ENCODE measurements at places on chromosomes 12 and 14.

- no peak for DNase-seq
Observed at GRCh38 chr14:68195126-68195525, 375.5 kb downstream of the RAD51B start.

DNA sequence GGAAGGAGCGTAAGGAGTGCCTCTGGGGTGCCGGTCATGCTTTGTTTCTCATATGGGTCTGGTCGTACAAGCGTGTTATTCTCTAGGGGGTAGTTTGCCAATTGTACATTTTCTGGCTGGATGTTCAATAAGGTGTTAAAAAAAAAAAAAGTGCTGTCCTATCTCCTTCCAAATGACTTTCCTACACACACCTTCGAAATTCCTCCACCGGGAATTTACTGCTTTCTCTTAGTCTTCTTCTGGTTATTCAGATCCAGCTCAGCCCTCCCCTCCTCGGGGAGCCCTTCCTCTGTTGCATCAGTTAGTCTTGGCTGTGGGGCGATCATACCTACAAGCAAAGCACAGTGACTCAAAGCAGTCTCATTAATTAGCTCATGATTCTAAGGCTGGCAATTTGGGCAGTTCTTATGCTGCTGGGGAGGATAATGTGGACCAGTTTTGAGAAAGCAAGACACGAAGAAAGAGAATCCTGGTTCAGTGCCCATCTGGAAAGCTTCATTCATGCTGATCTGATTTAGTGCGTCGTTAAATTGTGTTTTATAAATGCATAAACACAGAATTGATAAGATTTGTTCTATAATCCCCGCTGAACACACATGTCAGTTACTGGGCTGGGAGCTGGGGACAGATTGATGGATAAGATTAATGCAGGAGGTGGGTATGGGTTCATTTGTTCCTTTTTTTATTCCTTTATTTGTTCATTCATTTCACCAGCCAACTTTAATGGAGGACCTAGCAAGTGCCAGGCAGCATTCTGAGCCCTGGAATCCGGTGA is 9.2 kb upstream of the CLMN start:
- no peak for DNase-seq

DNA sequence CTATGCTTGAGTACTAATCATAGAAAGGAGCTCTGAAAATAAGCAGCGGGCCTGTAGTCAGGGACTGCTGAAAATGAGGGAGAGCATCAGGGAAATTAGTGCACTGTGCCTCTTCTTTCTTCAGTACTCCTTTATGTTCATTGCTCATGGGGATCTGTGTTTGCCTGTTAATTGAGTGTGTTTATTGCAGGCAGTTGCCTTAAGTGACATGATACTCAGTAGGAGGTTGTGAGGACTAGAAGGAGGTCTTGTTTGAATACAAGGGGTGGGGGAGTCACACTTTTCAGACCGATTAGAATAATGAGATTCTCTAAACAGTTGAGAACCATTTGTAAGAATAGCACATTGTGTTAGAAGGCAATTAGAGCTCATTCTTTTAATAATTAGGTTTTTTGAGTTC is 102.6 kb upstream of the SLCO1C1 start:
- DNase-seq: no peak

- DNase-seq: no peak
Observed at GRCh38 chr12:78970041-78970440, 105.5 kb downstream of the SYT1 start.

DNA sequence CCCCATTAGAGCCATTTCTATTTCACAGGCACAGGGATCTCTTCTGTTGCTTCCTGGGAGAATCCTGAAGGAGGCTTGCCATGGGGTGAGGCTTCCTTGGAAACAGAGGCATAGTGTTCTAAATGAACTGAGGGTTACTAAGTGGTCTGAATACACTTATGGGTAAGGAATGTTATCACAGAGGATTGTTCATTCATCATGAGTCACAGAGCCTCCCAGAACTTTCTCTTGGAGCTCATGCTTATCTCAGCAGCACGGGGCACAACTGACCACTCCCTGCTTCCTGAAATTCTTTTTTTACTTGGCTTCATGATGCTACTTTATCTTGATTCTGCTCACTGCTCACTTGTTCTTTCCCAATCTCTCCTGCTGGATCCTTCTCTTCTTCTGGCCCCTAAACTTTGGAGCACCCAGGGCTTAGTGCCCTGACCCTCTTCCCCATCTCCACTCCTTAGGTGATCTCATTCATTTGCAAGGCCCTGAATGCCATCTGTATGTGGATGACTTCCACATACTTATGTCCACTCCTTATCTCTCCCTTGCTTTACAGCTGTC is 57.9 kb downstream of the ANO6 start:
- no peak for DNase-seq

GRCh38 chr12:58728397-58728796 is 191.9 kb downstream of the LRIG3 start:
- no peak for DNase-seq

- DNase-seq: no peak
Observed at GRCh38 chr12:53208435-53208834, 1.4 kb upstream of the ITGB7 start.

DNA sequence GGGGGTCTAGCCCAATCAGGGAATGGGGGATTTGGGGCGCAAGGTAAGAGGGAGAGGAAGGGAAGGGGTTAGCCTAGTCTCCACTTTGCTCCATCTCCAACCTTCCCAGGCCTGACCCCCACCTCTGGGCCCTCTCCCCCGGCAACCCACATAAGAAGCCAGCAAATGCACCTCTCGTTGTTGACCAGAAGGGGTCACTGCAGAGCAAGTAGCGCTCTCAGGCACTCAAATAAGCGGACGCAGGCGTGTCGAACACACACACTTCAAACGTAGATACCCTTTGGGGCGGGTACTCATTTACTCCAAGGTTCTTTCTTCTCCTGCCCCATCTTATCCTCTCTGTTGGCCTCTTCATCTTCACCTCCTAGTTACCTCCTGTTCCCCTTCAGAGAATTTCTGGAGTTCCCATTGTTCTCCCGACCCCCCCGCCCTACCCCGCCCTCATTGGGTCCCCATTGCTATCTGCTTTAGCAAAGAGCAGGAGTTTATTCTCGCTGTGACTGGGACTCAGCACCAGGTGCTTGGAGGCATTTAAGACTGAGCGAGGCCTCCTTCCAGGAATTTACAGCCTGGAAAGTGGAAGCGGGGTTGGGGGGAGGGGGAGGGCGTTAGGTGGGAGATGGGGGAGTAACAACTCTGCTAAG is 1.5 kb upstream of the SRRM4 start:
- DNase-seq: peak; percentile 4

DNA sequence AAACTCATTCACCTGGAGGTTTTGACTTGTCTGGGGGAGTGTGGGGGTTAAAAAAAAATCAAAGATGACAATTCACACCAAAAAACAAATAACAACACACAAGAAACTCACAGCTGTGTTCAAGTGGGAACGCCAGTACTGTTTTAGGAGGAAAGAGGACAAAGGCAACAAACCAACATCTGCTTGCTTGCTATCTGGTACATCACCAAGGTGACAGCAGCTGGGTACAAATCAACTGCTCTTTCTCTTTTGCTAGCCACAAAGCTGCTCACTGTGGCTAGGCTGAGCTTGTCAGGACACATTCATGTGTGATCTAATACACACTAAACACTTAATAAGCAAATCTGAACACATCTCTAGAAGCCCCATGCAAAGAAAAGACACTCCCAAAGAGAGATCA is 128.0 kb upstream of the RAP1B start:
- no peak for DNase-seq

DNA sequence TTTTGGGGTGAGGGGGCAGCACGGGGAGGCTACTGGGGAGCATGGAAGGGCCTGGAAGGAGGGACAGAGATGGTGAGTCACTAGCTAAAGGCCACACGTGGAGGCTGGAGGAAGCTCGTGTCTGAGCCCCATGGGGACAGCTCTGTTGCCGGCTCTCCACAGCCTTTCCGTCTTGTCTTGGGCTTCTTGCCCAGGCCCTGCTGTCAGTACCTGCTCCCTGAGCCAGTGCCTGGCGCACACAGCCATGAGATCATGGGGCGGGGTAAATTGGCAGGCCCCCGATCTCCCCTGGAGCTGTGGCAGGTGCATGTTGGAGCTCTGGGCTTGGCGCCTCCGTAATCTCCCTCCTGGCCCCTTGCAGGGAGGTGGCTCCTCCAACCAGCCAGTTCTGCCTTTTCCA is 16.1 kb upstream of the KRT80 start:
- DNase-seq: no peak

GRCh38 chr12:52867642-52868041 is 18.8 kb upstream of the KRT78 start:
- peak; percentile 14 for DNase-seq

DNA sequence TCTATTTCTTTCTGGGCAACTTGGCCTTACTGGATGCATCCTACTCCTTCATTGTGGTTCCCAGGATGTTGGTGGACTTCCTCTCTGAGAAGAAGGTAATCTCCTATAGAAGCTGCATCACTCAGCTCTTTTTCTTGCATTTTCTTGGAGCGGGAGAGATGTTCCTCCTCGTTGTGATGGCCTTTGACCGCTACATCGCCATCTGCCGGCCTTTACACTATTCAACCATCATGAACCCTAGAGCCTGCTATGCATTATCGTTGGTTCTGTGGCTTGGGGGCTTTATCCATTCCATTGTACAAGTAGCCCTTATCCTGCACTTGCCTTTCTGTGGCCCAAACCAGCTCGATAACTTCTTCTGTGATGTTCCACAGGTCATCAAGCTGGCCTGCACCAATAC is 5.3 kb downstream of the OR4N5 start:
- DNase-seq: no peak

- DNase-seq: no peak
Observed at GRCh38 chr12:86249276-86249675, 6.9 kb downstream of the MGAT4C start.

DNA sequence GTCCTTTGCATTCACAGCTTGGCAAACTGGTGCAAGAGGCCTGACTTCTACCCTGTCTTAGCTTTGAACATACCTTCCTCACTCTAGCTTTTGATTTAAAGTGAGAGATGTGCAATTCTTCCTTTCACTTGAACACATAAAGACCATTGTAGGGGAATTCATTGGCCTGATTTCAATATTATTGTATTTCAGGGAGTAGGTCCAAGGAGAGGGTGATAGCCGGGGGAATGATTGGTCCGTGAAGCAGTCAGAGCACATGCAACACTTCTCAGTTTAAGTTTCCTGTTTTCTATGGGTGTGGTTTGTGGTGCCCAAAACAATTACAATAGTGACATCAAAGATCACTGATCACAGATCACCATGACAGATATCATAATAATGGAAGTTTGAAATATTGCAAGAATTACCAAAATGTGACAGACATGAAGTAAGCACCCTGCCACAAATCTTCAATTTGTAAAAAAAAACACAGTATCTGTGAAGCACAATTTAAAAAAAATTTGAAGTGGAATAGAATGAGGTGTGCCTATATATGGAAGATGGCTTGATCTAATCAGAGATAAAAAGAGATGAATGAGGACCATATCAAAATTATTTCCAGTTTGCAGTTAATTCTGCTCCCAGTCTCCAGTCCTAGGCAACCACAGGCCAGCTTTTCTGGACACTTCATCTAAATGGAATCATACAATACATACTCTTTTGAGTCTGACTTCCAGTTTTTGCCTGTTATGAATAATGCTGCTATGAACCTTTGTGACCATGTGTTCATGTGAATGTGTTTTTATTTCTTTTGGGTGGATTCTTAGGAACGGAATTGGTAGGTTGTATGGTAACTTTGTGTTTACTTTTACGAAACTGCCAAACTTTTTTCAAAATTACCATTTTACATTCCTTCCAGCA is 23.2 kb downstream of the BORCS5 start:
- DNase-seq: no peak

GRCh38 chr12:15152868-15153267 is 68.3 kb downstream of the RERG start:
- DNase-seq: no peak

Measured in activated T-cell treated with anti-CD3 and anti-CD28 coated beads for 24 hours (primary cell).